ENCODE measurements at places on chromosomes 13 and 19. TPM values are rescaled to one million over a fixed set of nuclear protein-coding genes. Genes with fewer than 3 reads are reported as not detected.

DNA sequence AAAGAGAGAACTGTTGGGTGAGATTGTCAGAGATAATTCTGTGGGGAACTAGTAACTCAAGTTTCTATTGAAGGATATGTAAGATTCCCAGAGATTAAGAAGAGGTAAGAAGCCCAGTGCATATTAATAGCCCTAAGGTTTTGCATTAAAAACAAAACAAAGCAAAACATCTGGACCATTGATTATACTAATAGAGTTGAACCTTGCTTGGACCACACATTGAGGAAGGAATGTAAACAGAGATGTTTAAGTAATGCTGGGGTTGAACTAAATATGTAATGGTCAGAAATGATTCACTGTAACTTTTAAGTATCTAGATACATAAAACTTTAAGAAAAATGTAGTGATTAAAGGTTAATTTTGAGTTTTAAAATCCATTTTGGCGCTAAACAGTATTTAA, 1770.0 kb downstream of the PCDH9 start:
- H3K36me3 ChIP-seq: no peaks in the 10 kb centered on the region
- H3K27ac ChIP-seq: no peak overlapping the region
- H3K4me3 ChIP-seq: no peak overlapping the region
- H3K4me1 ChIP-seq: peaks cover 19% of the 10 kb centered on the region

DNA sequence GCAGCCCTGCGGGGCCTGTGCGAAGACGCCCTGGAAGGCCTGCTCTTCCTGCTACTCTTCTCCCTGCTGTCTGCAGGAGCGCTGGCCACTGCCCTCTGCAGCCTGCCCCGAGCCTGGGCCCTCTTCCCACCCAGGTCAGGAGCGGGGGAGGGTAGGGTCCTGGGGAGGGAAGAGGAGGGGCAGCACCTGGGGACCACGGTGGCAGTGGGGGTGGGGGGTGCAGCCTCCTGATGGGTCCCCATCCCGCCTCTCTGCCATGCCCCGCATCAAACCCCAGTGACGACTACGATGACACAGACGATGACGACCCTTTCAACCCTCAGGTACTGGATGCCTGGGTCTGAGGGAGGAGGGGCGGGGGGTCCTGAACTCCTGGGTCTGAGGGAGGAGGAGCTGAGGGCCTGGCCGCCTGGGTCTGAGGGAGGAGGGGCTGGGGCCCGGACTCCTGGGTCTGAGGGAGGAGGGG, 13.4 kb upstream of the LENG8 start:
- no peaks in the 10 kb centered on the region for H3K36me3 ChIP-seq
- no peak overlapping the region for H3K27ac ChIP-seq
- DNase-seq: no peak
- H3K27me3 ChIP-seq: no peaks in the 10 kb centered on the region
- no peaks in the 10 kb centered on the region for H3K4me1 ChIP-seq
- H3K4me3 ChIP-seq: no peak overlapping the region

FLT1 gene
- total RNA-seq: 0.25 TPM

DNA sequence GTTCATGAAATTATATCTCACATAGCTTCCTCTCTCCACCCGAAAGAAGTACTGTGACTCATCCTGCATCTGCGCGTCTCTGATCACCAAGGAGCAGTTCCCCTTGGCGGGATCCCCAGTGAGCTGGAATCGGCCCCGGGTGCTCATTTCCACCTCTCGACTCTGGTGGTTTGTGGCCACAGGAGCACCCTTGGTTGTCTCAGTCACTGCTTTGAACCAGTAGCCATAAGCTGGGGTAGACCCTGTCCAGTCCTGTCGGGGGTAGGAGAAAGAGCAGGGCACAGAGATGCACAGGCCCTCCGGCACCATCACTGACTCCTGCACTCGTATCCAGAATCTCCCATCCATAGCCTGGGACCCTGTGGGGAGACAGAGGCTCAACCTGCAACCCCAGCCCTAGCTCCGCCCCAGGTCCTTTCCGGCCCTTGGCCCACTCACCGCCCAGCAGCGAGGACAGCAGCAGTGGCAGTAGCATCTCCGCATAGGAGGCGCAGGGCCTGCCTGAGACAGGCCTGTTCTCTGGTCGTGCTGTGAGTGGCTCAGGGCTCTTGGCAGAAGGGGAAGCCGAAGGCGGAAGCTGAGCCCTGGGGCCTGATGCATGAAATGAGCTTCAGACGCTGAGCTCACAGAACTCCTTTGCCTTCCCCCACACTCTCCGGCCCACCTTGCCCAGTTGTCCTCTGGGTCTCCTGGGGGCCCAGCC, at the start of gene SIGLEC10:
Gene SIGLEC10, minus strand, starts transcription at position 536 of the 703 bp plus-strand sequence. Its CDS starts 61 bp downstream, at position 475.
- H3K27ac ChIP-seq: no peak within 1 kb of the TSS
- no peak for DNase-seq
- H3K27me3 ChIP-seq: no peaks in the 10 kb centered on the region
- H3K4me3 ChIP-seq: no peak within 1 kb of the TSS
- H3K36me3 ChIP-seq: no peaks in the 10 kb centered on the region

GRCh38 chr19:9941231-9941630, 4.9 kb upstream of the OLFM2 start:
- no peaks in the 10 kb centered on the region for H3K36me3 ChIP-seq
- no peak for DNase-seq
- no peak overlapping the region for H3K4me3 ChIP-seq
- H3K27ac ChIP-seq: no peak overlapping the region

- peak; percentile 84 for DNase-seq
- peaks cover 8% of the 10 kb centered on the region for H3K36me3 ChIP-seq
- H3K4me3 ChIP-seq: no peak overlapping the region
- no peaks in the 10 kb centered on the region for H3K4me1 ChIP-seq
- no peak overlapping the region for H3K27ac ChIP-seq
Observed at GRCh38 chr19:46840498-46840942, 10.1 kb downstream of the AP2S1 start.

- H3K36me3 ChIP-seq: no peaks in the 10 kb centered on the region
- H3K4me3 ChIP-seq: no peak overlapping the region
- H3K27ac ChIP-seq: no peak overlapping the region
- H3K27me3 ChIP-seq: no peaks in the 10 kb centered on the region
- no peak for DNase-seq
Observed at GRCh38 chr13:74191410-74191809, 57.2 kb upstream of the KLF12 start.

DNA sequence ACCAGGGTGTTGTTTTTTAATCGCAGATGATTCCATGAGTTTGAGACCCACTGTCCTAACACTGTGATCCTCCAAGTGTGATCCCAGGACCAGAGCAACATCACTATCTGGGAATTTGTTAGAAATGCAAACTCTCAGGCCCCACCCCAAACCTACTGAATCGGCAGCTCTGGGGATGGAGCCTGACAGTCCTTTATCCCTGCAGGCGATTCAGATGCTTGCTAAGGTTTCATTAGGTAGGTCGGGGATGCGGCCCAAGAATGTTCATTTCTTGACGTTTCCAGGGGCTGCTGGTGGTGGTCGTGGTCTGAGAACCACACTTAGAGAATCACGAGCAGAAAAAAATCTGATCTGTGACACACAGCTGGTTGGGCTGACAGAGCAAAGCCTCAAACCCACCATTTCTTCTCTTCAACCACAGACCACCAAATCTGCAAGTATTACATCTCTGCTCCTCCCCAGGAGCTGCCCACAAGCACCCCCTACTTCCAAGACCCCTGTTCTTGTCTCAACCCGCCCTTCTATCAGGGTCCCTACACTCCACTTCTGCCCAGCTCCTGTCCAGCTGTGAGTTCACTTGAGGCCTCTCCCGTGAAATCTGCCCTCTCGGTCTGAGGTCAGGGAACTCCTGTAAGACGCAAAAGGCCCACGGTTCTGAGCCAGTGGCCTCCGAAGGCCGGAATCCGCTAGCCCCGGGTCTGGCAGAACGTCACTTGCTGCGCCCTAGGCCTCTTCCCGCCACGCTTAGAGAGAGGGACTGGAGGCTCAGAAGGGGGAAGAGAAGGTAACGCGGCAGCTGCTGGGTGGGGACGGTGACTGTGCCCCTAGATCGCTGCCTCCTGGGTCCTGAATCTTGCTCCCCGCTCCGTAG, 1.1 kb upstream of the FARP1 start:
- H3K27ac ChIP-seq: peak overlapping the region; percentile 14
- peaks cover 11% of the 10 kb centered on the region for H3K4me1 ChIP-seq
- H3K4me3 ChIP-seq: peak overlapping the region; percentile 93
- H3K36me3 ChIP-seq: no peaks in the 10 kb centered on the region

MISP gene
- total RNA-seq: 0.41 TPM

- H3K4me1 ChIP-seq: no peaks in the 10 kb centered on the region
- peak; percentile 34 for DNase-seq
- no peaks in the 10 kb centered on the region for H3K27me3 ChIP-seq
- no peaks in the 10 kb centered on the region for H3K36me3 ChIP-seq
- no peak overlapping the region for H3K4me3 ChIP-seq
Observed at GRCh38 chr19:19224852-19225494, 13.2 kb downstream of the NCAN start.

DNA sequence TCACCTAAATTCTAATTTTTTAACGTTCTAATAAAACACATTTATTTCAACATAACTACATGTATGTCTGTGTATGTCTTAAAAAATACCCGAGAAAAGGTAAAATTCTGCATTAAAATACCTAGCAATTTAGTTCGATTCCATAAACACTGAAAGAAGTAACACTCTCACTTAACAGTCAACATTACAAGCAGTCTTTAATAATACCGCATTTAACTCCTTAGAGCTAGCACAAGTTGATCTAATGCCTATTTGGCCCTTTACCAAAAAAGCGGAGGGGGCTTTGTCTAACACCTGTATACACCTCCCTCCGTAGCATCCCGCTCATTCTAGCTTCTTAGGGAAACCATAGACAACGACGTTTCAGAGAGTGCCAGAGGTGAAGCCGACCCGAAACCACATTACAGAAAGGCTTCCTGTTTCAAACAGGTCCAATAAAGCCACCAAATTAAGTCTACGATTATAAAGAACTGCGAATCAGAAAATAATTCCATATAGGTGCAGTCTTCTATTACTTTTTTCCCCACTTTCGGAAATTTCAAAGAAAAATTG, 1.2 kb downstream of the SPART start:
- peak overlapping the region; percentile 94 for H3K27ac ChIP-seq
- peaks cover 6% of the 10 kb centered on the region for H3K4me1 ChIP-seq
- peak; percentile 57 for DNase-seq
- H3K27me3 ChIP-seq: no peaks in the 10 kb centered on the region

- no peak overlapping the region for H3K27ac ChIP-seq
- DNase-seq: no peak
- no peaks in the 10 kb centered on the region for H3K4me1 ChIP-seq
- H3K4me3 ChIP-seq: no peak overlapping the region
- no peaks in the 10 kb centered on the region for H3K36me3 ChIP-seq
- H3K27me3 ChIP-seq: no peaks in the 10 kb centered on the region
Observed at GRCh38 chr13:43222086-43222485, 198.7 kb downstream of the DNAJC15 start.

- no peak overlapping the region for H3K27ac ChIP-seq
- H3K4me1 ChIP-seq: peaks cover 12% of the 10 kb centered on the region
Observed at GRCh38 chr13:71513411-71514033, 353.5 kb downstream of the DACH1 start.

DNA sequence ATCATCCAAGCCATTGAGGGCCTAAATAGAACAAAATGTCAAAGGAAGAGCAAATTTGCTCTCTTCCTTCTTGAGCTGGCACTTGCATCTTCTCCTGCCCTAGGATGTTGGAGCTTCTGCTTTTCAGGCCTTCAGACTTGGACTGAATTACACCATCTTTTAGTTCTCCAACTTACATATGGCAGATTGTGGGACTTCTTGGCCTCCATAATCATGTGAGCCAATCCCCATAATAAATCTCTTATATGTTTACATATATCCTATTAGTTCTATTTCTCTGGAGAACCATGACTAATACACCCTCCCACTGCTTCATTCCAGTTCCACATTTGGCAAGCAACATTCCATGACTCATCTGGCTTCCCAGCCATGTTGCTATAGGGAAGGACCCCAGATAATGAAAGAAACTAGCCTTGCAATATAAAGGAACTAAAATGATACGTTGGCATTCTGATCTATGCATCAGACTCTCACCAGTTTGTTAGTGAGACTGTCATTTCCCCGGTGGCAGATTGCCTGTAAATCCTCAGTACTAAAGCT, 11.0 kb upstream of the ACOD1 start:
- peak; percentile 37 for DNase-seq
- H3K27me3 ChIP-seq: no peaks in the 10 kb centered on the region
- no peak overlapping the region for H3K4me3 ChIP-seq

- H3K4me1 ChIP-seq: no peaks in the 10 kb centered on the region
- H3K27me3 ChIP-seq: peaks cover 4% of the 10 kb centered on the region
- H3K27ac ChIP-seq: no peak overlapping the region
- no peaks in the 10 kb centered on the region for H3K36me3 ChIP-seq
- DNase-seq: no peak
Observed at GRCh38 chr19:41699968-41700323, 8.5 kb upstream of the CEACAM5 start.

GRCh38 chr19:17530586-17530985, 19.1 kb downstream of the PGLS start:
- H3K36me3 ChIP-seq: no peaks in the 10 kb centered on the region
- peaks cover 3% of the 10 kb centered on the region for H3K4me1 ChIP-seq
- no peak overlapping the region for H3K27ac ChIP-seq
- peak; percentile 88 for DNase-seq
- H3K4me3 ChIP-seq: peak overlapping the region; percentile 12
- H3K27me3 ChIP-seq: 0 out of 2 replicates have a peak, but pooled peaks cover 3% of the 10 kb centered on the region

- no peaks in the 10 kb centered on the region for H3K27me3 ChIP-seq
- H3K4me3 ChIP-seq: no peak overlapping the region
- no peak overlapping the region for H3K27ac ChIP-seq
- no peak for DNase-seq
Observed at GRCh38 chr13:63684822-63685221, 2269.2 kb upstream of the PCDH20 start.

OR7D2 gene
- 0.05 TPM for total RNA-seq

DNA sequence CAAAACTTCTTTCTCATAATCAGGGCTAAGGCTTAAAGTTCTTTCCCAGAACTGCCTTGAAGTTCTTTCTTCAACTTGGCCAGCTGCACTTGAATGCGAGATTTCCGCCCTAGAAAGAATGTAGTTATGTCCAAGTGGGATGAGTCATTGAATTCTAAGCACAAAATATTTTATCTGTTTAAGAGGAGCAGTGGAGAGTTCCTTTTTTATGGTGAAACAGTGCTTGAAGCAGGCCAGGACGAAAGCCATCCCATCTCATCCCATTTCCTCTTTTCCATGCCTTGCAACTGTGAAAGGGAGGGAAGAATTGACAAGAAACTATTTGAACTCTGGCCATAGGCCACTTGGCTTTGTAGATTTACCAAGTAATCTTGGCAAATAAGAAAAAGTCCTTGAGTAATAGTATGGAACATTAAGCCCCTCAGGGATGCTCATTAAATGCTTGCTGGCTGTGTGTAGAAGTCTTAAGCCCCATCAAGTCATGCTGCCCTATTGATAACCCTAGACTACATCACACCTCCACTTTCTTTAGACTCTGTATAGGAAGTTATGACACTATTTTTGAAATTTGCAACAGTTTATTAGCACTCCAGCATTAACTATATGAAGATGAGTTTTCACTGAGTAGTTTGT, 174.5 kb downstream of the KCTD12 start:
- H3K4me1 ChIP-seq: peaks cover 5% of the 10 kb centered on the region
- no peak overlapping the region for H3K27ac ChIP-seq
- DNase-seq: peak; percentile 7
- no peaks in the 10 kb centered on the region for H3K36me3 ChIP-seq
- H3K4me3 ChIP-seq: no peak overlapping the region

FUZ gene
- 27.9 TPM for total RNA-seq

IGSF23 gene
- not detected for total RNA-seq

Measured in SJCRH30 (cell line).